ENCODE measurements at places on chromosomes 5 and 9. TPM values are rescaled to one million over a fixed set of nuclear protein-coding genes. Genes with fewer than 3 reads are reported as not detected.

FSD1L gene
- total RNA-seq, result 3.2 TPM

GRCh38 chr5:138964647-138965201 is 89.6 kb upstream of the LRRTM2 start:
- no peak for DNase-seq

- DNase-seq, result no peak
Observed at GRCh38 chr5:88860501-88860900, 22.5 kb downstream of the MEF2C start.

PCDHB15 gene
- total RNA-seq, result 0.10 TPM

NUTM2G gene
- not detected for total RNA-seq

GRCh38 chr5:143057580-143057999 is 287.4 kb downstream of the ARHGAP26 start:
- no peak for DNase-seq

DNA sequence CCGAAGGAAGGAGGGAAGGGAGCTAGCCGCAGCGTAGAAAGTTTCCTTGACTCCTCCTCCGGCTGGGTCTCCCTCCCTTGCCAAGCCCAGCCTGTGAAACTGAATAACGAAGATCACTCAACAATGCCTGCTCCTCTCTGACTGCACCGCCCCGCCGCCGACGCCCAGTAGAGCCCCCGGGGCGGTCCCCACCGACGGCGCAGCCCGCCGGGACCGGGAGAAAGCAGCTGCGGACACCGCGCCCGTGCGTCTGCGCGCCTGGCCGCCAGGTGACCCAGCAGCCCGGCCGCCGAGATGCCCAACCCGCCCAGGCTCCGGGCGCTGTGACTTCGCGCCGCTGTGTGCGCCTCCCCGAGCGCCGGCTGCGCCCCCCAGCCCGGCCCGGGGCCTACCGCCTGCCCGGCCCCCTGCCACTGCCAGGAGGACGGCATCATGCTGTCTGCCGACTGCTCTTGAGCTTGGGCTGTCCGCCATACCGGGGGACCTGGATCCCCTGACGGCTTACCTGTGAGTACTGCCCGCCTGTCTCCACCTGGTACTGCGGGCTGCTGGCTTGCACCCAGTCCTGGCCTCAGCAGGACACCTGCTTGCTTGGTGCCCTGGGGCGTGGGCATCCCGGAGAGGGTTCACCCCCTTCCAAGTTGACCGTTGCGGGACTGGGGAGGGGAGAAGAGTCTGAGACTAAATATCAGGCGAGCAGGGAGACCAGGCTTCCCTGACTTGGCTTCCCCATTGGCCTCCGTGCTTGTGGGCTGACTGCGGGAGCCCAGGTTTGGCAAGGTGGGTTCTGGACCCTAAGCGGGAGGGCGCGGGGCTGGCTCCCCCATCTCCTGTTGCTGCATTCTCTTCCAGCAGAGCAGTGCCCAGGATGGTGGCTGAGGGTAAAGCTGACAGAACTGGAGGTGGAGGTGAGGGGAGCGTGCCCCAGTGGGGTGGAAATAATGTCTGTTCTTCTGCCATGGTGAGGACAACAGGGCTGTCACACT is 26.2 kb upstream of the SPTLC1 start:
- no peak for DNase-seq

- DNase-seq, result no peak
Observed at GRCh38 chr5:134071614-134072207, 42.8 kb upstream of the TCF7 start.

CAMK4 gene
- 139 TPM for total RNA-seq

GRCh38 chr5:56145511-56145910 is 87.6 kb downstream of the ANKRD55 start:
- DNase-seq, result no peak

GRCh38 chr5:135193213-135194125 is 159.4 kb upstream of the PITX1 start:
- DNase-seq, result no peak

BNC2 gene
- not detected for total RNA-seq

GRCh38 chr9:89946741-89947140 is 341.9 kb downstream of the GADD45G start:
- no peak for DNase-seq

DNA sequence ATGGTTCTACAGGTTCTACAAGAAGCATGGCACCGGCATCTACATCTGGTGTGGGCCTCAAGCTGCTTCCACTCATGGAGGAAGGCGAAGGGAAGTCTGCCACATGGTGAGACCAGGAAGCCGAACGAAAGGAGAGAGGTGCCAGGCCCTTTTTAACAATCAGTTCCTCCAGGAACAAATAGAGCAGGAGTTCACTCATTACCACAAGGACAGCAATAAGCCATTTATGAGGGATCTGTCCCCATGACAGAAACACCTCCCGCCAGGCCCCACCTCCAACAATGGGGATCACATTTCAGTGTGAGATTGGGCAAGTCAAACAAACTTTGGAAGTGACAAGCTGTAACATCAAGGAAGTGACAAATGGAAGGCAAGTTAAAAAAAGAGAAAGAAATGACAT is 95.5 kb upstream of the PTPN3 start:
- DNase-seq, result no peak

- no peak for DNase-seq
Observed at GRCh38 chr5:34464829-34465228, 191.3 kb upstream of the RAI14 start.

- DNase-seq, result no peak
Observed at GRCh38 chr9:23538067-23538402, 288.0 kb downstream of the ELAVL2 start.

ZNF483 gene
- 21.2 TPM for total RNA-seq

GRCh38 chr5:132103332-132103951 is 29.9 kb downstream of the CSF2 start:
- peak; percentile 30 for DNase-seq

DNA sequence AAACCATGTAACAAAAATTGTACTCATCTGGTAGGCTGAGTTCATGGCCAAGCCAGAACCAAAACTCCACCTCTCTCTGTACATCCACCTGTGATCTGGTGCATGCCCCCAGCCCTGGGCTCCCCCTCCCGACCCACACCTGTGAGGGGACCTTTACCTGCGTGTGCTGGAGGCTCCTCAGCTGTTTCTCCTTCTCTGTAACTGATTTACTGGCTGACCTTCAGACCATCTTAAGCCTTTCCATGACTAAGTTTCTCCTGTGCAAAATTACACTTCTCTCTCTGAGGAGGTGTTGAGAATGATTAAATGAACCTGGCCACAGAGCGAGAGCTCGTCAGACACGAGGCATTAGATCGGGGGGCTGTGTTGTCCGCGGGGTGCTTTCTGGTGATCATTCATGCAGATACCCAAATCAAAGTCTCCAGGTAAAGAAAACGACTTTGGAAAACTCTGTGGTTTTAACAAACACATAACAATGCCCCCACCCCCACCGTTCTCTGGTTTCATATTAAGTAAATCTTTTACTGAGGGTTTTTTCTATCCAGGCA is 136.4 kb downstream of the SEMA5A start:
- DNase-seq, result no peak

GRCh38 chr5:134817006-134817405 is 28.8 kb upstream of the C5orf24 start:
- DNase-seq, result no peak

- no peak for DNase-seq
Observed at GRCh38 chr5:62718324-62718723, 139.7 kb downstream of the LRRC70 start.

DNA sequence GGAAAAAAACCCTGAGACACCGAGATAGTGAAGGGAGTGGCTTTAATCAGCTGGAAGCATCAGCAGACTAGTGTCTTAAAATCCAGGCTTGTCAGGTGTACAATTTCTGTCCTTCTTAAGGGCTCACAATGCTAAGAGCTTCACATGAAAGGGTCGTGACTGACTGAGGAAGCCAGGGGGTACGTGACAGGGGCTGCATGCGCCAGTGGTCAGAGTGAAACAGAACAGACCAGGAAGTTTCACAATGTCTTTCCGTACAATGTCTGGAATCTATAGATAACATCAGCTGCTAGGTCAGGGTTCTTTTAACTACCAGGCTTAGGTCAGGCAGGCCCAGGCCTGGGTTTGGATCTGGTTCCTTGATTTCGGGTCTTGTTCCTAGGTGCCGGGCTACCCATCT is 253.0 kb downstream of the CDH10 start:
- no peak for DNase-seq

SYNPO gene
- total RNA-seq, result not detected

GRCh38 chr9:130448035-130448624 is 3.4 kb downstream of the ASS1 start:
- no peak for DNase-seq

DNA sequence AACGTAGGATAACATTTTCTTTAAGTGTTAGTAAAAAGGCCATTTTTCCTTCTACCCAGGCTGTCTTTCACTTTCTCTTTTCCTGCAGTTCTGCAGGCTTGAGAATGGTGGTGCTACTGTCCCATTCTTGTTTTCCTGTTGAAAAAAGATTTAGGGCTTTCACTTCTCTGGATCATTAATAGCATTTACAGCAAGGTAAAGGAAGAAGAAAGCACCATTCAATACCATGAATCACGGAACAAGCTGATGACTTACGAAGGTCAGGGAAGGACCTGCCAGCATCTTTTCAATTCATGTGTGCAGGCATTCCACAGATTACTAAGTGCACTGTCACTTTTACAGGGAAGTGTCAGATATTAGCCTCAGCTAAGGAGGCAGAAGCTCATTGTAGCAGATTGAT is 292.8 kb downstream of the YTHDC2 start:
- DNase-seq, result no peak

DNA sequence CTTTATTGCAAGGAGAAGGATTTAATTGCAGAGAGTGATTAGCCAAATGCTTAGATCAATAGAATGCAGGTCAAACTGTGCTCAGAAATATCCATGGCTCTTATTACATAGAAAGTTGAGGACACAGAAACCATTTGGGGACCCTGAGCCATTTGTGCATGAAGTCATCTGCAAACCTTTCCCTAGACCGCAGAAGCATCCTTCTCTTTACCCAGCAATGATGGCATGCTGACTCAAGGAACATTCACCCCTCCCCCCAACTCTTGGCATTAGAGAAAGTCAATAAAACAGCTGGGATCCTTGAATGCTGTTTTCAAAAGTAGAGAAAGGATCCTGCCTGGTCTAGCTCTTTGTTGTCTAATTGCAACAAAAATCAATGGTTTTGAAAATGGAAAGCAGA is 73.5 kb downstream of the PPP2R2B start:
- DNase-seq, result no peak

- DNase-seq, result no peak
Observed at GRCh38 chr5:27387535-27388073, 349.2 kb upstream of the CDH9 start.

- DNase-seq, result no peak
Observed at GRCh38 chr5:151030379-151030778, 10.0 kb downstream of the GPX3 start.

DNA sequence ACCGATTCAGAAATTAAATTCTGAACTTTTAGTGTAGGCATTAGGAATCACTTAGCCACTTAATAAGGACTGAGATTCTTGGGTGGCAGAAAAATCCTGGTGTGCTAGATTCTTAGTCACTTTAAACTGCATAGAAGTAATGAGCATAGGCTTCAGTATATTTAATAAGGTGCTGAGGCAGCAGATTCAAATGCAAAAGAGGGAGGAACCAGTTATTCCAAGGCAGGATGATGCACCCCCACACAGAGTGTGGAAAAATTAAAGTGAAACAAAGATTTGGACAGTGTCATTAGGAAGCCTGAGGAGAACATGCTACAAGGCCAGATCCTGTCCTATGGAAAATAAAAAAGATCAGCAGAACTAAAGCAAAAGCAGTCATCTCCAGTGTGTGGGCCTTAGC is 217.7 kb downstream of the PJA2 start:
- DNase-seq, result no peak

GRCh38 chr9:5651246-5651645 is 22.3 kb downstream of the RIC1 start:
- DNase-seq, result no peak

DNA sequence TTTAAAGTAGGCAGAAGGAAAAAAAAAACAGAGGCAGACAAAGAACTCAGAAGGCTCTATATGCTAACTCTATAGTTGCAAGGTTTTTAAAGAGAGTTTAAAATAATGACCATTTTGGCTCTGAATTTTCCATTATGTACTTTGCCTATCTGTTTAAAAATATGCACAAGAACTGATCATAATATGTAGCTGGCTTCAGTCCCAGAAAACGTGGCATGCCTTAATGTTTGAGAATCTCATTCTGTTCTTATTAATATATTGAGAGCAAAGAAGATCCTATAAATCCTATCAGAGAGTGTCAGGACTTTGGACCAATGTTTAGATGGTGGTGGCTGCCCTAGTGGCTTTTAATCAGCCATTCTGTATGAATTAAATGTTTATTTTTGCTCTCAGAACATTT is 121.5 kb downstream of the JMY start:
- DNase-seq, result no peak

SVEP1 gene
- total RNA-seq, result 0.17 TPM

GRCh38 chr5:148641735-148642134 is 12.6 kb downstream of the HTR4 start:
- no peak for DNase-seq

BSPRY gene
- total RNA-seq, result 0.32 TPM

GRCh38 chr5:2261004-2261703 is 378.4 kb upstream of the IRX4 start:
- no peak for DNase-seq

SPARC gene
- 494 TPM for total RNA-seq

PGM5 gene
- total RNA-seq, result 0.16 TPM

All from T-helper 17 cell (primary cell).